ENCODE measurements at places on chromosomes 5 and 9.

DNA sequence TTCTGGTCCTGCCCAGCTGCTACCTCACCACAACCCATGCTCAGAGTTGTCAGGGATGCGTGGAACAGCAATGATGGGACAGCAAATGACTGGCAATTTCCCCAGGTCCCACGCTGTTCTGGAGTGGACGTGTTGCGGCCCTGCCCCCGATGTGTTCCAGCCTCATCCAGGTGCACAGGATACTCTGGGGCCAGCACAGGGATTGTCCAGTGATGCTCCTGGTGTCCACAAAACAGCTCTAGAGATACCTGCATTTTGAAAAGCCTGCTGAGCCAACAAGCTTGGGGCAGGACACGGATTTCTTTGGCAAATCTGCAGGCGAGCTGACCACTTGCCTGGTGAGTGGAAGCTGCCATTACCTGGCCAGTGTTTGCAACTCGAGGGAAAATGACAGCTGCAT is 88.7 kb downstream of the ANKRD33B start:
- no peak for DNase-seq

GRCh38 chr5:180133551-180133950 is 62.0 kb upstream of the RNF130 start:
- DNase-seq: no peak

GRCh38 chr9:114522286-114522685 is 17.0 kb upstream of the WHRN start:
- DNase-seq: no peak

GRCh38 chr5:7385681-7386080 is 10.3 kb upstream of the ADCY2 start:
- DNase-seq: no peak

DNA sequence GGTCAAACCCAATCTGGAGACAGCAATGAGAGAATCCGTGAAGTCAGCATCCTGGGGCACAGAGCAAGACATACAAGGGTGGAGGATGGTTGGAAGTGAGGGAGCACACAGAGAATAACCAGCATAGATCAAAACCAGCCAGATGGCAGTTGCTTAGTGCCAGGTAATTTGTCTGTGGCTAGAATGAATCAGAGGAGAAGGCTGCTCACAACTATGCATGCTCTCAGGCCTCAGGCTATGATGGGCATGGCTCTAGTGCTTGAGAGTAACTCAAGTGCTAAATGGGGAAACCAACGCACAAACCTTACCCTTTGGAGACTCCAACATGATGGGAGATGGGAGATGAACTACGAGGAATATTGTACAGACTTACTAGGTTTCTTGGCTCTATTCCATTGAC is 160.8 kb downstream of the DMRT2 start:
- no peak for DNase-seq

DNA sequence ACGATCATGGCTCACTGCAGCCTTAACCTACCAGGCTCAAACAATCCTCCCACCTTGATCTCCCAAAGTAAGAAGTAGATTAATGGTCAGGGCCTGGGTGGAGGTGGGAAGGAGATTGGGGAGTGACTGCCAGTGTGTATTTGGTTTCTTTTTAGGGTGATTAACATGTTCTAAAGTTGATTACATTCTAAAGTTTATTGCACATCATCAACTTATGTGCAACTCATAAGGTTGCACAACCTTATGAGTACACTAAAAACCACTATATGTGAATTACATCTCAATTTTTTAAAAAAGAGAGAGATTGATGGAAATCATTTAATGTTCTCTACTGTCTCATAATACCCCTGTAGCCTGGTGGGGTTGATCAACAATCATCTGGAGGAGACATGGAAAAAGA is 218.1 kb downstream of the AOPEP start:
- DNase-seq: no peak

GRCh38 chr9:109945573-109945972 is 165.6 kb downstream of the PALM2AKAP2 start:
- DNase-seq: no peak

DNA sequence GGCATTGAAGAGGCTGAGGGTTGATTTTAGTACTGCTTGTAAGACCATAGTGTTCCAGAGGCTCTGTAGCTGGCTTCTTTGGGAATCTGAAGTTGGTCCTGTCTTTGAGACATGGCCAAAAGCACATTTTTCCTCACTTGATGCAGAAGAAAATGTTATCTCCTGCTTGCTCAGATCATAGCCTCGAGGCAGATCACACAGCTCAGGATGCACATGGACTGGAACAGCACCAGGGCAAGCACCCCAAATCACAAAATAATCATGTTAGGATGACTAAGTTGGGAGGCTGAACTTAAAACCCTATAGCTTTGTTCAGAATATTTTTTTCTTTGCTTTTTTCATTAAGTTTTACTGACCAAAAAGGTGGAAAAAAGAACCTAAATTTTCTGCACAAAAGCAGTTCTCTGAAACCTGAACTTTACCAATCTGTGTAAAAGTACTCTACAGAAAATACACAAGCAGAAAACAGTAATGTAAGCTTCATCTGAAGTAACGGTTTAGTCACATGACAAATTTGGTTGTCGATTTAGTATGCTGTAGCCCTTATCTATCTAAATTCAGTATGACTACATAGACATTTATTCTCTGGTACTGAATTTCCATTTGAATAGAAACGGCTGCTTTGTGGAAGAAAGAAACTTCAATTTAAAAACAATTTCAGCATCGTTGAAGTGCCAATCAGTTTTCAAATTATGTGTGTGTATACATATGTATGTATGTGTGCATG is 3.4 kb downstream of the KLHL9 start:
- no peak for DNase-seq

All from activated CD4-positive, alpha-beta T cell treated with anti-CD3 and anti-CD28 coated beads, Interleukin-2, amount 10 ng/mL, durations not matched to agents 7 days and 5 days (primary cell).